ENCODE measurements at places on chromosomes 5 and 9.

- no peak for DNase-seq
These were observed 664 bp upstream of the ARSB start for GRCh38 chr5:78985725-78986223.

DNA sequence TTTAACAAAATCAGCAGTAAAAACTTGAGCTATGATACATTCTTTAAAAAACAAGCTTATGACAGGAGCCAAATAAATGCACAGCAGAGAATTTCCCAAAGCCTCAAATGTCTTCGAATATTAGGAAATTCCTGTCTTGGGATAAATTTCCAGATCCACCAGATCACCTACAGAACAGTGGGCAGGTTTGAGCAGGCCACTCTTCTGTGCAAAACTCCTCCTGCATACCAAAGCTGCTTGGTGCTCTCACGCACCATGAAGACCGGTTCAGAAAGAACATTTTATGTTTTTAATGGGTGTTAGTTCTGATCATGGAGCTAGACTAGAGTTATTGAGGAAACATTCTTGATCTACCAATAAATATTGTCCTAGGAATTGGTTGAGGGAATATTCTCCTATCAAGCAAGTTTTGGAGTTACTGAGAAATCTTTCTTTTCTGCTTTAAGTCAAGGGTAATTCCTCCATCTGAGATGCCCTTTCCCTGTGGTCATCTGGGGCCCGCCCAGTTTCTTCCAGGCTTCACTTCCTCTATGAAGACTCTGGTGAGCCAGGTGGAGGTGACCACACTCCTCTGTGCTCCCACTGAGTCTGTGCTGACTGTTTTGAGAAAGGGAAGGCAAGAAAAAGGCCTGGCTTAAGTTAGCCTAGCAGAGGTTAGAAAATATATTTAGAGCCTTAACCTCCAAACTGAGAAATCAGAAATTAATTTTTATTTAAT is 17.9 kb downstream of the TNFSF15 start:
- DNase-seq, result no peak

DNA sequence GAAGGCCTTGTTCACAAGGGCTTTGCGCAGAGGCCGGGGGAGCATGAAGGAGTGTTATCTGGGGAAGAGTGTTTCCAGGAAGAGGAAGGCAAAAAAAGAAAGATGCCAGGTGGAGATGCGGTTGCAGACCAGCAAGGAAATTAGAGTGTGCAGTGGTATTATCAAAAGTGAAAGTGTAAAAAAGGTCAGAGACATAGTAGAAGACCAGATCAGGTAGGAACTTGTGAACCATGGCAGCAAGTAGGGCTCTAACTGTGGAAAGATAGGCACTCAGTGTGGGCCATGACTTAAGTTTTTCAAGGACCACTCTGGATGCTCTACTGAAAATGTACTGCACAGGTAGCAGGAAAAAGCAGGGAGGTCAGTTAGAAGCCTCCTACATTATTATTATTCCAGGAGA is 90.1 kb upstream of the SPOCK1 start:
- DNase-seq, result no peak

DNA sequence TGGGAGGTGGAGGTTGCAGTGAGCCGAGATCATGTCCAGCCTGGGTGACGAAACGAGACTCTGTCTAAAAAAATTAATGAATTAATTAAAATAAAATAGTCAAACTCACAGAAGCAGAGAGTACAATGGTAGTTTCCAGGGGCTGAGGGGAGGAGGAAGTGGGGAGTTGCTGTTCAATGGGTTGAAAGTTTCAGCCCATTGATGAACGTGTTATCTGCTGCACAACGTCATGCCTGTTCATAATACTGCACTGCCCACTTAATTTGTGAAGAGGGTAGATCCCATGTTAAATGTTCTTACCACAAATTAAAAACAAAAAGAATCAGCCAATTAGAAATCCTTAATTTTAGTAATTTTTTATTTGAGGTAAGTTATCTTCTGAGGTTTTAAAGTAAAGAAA is 16.4 kb upstream of the RUFY1 start:
- no peak for DNase-seq

- DNase-seq, result no peak
These were observed 164.6 kb downstream of the CARTPT start for GRCh38 chr5:71883742-71884103.

DNA sequence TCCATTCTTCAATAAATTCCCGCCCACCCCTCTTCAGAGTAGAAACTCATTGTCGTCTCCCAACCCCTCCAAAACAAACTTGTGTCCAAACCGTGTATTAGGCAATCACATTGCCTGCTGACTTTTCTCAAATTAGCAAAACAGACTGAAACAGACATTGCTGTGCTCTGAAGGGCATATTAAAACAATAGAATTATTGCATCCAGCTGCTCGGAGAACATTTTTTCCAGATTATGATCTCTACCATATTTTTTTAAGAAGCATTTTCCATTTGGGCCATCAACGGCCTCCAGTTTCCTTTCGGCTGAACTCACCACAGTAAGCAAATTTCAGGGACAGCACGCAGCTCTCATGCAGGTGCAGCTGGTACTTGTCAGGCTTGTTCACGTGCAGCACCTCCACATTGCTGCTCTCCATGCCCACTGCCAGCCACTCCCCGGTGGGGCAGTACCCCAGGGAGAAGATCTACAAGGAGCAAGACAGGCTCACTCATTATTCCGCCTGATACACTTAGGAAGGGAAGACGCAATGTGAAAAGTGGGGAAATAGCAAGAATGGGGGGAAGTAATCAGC is 104.1 kb downstream of the TLE1 start:
- DNase-seq, result no peak

DNA sequence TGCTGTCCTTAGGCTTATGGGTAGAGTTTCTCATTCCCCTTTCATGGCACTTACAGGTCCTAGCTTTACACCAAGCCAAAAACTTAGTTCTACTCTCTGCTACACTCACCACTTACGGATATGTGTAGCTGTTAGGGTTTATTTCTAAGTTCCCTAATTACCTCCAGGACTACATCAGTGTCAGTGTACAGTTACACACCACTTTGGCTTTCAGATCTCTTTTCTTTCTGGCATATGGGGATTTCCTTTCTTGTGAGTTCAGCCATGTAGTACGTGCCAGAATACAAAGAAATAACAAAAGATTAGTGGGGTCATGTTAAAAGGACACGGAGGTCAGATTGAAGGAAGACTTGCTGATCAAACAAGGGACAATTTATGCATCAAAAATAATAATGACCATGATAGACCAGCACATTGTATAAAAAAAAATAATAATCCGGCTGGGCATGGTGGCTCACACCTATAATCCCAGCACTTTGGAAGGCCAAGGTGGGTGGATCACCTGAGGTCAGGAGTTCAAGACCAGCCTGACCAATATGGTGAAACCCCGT is 41.8 kb downstream of the LYRM7 start:
- DNase-seq, result no peak

GRCh38 chr5:34863946-34864345 is 25.0 kb downstream of the TTC23L start:
- no peak for DNase-seq

GRCh38 chr5:139635191-139635590 is 13.0 kb upstream of the CXXC5 start:
- DNase-seq, result no peak

Data from AG08395 (cell line).